Chondrocyte (in vitro differentiated cells): ENCODE measurements at places on chromosomes 5 and 9.

DNA sequence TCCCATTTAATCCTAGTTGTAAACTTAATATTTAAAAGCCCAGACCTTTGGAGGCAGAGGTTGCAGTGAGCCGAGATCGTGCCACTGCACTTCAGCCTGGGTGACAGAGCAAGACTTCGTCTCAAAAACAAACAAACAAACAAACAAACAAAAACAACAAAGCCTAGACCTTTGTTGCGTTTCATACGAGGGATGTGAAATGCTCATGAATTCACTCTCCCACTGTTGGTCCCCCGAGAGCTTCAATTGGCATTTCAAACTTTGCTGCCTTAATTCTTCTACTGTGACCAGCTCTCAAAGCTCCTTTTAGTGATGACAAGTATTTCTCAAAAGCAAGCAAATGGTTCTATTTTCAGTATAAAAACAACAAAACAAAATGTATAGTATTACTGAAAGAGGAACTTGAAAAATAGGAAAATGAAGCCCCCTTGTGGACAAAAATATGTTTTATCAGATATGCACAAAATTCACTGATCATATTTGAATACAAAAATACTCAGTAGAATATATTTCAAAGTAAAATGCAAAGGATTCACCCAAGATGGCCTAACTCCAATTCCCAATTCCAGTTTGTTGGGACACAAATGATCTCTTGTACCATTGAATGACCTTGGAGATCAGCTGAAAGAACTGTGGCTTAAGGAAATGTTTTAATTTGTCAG is 140.4 kb downstream of the ESM1 start:
- no peak for DNase-seq

DNA sequence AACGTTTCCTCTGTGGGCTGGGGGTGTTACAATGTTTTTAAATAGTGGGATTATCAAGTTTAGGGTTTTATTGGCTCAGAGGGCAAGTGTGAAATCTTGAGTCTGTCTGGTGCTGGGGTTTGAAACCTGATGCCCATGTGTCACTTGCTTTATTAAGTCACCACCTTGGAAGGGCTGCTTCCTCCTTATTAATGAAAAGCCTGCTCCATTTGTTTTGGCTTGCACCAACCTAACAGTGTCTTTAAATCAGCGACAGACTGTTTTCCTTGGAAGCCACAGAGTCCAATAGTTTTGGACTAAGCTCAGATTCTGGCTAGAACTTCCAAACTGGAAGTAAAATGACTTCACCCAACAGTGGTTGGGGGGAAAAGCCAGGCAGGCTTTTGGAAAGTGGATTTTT is 10.7 kb upstream of the PALM2AKAP2 start:
- no peak for DNase-seq

- DNase-seq = no peak
These were observed 116.0 kb downstream of the KCNIP1 start for GRCh38 chr5:170619869-170620268.

GRCh38 chr9:108039493-108039892 is 549.9 kb upstream of the KLF4 start:
- no peak for DNase-seq

DNA sequence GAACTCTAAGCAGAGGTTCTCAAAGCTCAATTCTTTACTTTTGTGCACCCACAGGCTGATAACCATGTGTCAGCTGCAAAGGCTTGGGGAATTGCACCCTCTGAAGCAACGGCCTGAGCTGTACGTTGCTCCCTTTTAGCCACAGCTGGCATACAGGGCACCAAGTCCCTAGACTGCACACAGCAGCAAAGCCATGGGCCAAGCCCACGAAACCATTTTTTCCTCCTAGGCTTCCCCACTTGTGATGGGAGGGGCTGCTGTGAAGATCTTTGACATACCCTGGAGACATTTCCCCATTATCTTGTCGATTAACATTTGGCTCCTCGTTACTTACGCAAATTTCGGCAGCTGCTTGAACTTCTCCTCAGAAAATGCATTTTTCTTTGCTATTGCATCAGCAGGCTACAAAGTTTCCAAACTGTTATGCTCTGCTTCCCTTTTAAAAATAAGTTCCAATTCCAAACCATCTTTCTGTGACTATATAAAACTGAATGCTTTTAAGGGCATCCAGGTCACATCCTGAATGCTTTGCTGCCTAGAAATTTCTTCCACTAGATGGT is 23.0 kb downstream of the KIAA0825 start:
- no peak for DNase-seq

- no peak for DNase-seq
These were observed 61.6 kb upstream of the ERCC6L2 start for GRCh38 chr9:95813923-95814322.

DNA sequence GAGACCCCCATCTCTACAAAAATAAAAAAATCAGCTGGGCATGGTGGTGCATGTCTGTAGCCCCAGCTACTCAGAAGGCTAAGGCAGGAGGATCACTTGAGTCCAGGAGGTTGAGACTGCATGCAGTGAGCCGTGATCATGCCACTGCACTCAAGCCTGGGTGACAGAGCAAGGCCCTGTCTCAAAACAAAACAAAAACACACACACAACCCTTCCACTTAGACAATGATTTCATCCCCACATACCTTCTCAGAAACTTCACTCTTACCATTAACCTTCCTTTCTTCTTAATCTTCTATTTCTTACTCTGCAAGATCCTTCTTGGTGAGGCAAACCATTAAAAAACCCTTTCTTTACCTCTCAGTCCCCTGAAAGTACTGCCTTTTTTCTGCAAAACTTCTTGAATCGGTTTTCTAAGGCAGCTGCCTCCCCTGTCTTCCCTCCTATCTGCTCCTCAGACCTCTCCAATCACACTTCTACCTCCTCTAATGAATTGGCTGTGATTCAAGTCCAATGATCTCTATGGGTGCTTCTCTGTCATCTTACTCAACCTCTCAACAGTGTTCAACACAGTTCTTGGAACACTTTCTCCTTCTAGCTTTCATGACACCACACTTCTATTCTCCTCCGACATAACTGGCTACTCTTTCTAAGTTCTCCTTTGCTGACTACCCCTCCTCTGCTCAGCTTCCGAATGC is 47.3 kb downstream of the PFDN1 start:
- DNase-seq = no peak

DNA sequence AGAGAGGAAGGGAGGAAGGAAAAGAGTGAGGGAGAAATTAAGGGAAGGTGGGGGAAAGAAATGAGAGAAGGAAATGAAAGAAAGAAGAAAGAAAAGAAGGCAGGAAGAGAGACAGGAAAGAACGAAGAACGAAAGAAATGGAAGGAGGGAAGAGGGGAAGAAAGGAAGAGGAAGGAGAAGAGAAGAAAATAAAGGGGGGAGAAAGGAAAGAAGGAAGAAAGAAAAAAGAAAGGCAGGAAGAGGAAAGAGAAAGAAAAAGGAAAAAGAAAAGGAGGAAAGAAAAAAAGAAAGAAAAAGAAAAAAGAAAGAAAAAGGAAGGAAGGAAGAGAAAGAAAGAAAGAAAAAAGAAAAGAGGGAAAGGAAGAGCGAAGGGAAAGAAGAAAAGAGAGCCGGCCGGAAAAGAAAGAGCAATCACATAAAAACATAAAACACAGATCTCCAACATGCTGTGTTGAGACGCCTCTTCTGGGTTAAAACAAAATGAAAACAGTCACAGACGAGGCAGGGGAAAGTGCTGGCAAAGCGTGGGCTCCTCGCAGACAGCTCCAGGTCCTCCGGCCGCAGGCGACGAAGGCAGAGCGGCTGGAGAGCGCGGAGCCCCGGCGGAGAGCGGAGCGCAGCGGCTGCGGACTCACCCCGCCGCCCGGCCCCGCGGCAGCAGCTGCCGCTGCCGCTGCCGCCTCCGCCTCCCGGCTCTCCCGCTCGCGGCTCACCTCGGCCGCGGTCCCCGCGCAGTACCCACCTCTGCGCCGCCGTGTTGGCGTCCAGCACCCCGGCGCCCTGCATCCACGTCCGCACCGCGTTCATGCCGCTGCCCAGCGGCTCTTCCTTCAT is 896 bp downstream of the EBF1 start:
- peak; percentile 79 for DNase-seq

- no peak for DNase-seq
These were observed 228.5 kb downstream of the CRB2 start for GRCh38 chr9:123584202-123585176.

GRCh38 chr9:19408316-19408692 is 505 bp upstream of the ACER2 start:
- DNase-seq = no peak

- no peak for DNase-seq
These were observed 230.9 kb downstream of the AUH start for GRCh38 chr9:91130796-91131318.

DNA sequence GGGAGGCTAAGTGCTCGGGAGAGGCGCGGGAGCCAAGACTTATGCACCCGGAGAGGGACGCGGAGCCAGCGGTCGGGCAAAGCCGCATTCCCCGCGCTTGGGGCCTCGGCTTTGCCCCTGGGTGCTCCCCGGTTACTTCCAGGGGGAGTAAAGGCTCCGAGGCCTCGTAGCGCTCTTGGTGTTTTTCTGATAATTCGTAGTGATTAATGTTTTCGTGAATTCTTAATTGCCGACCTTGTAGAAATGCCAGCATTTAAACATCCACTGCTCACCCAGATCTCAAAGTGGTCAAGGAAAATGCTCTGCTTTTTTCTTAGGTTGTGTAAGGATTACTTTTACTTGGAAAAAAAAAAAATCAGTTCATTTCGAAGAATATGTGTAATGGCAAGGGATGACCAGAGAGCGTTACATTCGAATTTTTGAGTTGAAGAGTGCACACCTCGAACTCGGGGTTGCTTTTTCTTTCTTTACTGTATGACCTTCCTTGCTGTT is 654 bp upstream of the TUT7 start:
- no peak for DNase-seq
